MCF 10A (cell line): ENCODE measurements at places on chromosomes 1 and 21.

GRCh38 chr1:200161801-200162200 lies 134.3 kb downstream of the NR5A2 start:
- DNase-seq: no peak

- no peak for DNase-seq
These were observed 87.6 kb downstream of the NENF start for GRCh38 chr1:212520299-212520698.

DNA sequence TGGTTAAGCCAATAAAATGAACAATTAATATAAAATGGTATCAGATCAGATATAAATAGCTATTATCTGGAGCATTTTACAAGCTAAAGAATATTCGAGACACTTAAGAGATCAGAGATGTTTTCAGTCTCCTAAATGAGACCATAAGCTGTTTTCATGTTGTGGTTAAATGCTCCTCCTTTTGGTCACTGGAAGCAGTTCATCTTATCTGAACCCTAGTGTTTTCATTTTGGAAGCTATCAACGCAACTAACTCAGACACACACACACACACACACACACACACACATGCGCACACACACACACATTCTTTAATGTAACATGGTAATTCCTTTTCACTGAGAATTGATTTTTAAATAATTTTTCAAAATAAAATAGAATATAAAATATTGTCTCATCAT lies 10.0 kb upstream of the LRRC8C start:
- DNase-seq: peak; percentile 14

GRCh38 chr1:34371829-34372532 lies 195.3 kb downstream of the C1orf94 start:
- no peak for DNase-seq

DNA sequence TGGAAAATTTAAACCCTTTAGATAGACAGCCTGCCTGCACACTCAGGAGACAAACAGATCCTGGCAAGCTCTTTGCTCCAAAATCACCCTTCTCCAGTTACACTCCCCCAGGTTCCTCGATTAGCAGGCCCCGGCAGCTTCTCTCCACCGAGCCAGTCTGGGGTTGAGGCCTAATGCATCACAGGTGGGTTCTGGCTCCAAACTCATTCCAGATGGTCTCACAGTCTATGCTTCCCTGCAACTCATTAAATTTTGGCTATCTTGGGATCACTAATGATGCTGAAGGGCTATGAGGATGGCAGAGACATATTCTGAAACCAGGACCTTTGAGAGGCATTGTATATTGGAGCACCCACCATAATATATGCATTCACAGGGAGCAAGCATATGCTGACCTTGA lies 559.8 kb upstream of the USP24 start:
- no peak for DNase-seq

- no peak for DNase-seq
These were observed 363.1 kb upstream of the ADGRL2 start for GRCh38 chr1:81437649-81438048.

DNA sequence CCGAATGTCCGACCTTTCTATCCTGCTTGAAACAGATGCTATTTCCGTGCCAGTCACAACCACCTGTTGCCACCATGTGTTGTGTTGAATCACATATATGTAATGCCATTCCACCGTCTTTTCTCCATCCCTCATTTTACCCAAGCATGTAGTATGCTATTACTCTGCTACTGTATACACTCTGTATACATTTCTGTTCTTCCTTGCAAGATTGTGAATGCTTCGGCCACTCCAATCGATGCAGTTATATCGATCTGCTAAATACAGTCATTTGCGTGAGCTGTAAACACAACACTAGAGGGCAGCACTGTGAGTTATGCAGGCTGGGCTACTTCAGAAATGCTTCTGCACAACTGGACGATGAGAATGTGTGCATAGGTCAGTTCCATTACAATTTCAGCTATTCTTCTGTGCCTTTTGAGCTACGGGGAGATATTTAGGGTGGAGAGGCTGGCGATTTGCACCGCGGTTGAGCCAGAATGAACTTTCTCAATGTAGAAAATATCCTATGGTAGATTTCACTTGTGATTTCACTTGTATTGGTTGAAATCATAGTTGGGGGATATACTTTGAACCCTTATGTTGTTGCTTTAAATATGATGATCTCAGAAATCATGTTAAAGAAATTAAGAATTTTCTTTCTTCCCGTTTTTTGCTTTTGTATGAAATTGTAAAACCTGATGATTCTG lies 289.8 kb downstream of the NTNG1 start:
- DNase-seq: peak; percentile 70

DNA sequence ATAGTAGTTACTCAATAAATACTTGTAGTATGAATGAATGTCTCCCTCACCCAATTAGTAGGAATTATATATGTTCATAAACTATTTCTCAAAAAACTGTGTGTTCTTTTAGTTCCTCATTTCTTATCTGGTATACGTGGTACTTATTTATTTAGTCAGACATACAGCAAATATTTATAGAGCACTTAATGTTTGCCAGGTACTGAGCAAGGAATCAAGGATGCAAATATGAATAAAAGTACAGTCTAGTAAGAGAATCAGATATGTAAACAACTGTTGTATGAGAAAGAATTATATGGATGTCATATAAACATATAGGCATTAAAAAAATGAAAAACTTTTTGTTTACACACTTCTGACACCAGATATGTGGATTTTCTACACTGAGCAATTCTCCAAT lies 58.5 kb downstream of the ATF6 start:
- no peak for DNase-seq

- no peak for DNase-seq
These were observed 6.6 kb downstream of the PEAR1 start for GRCh38 chr1:156899956-156900718.

DNA sequence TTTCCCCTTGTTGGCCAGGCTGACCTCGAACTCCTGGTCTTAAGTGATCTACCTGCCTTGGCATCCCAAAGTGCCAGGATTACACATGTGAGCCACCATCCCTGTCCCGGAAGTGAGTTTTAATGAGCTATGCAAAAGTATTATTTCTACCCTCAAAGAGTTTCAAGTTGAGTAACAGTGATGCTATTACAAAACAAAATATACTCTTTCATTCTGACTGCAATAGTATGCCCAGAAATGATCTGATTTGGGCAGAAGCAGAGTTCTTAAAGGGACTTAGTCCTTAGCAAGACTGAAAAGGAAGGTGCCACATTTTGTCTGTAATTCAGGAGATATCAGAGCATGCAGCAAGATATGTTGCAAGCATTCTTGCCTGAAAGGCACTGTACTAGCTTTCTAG lies 375.4 kb downstream of the NUF2 start:
- no peak for DNase-seq

GRCh38 chr1:39474810-39475209 lies 16.6 kb upstream of the BMP8A start:
- DNase-seq: no peak

- DNase-seq: no peak
These were observed 346.5 kb upstream of the PLD5 start for GRCh38 chr1:242870966-242871365.

- DNase-seq: no peak
These were observed 90.6 kb downstream of the LRRIQ3 start for GRCh38 chr1:74107394-74107793.

DNA sequence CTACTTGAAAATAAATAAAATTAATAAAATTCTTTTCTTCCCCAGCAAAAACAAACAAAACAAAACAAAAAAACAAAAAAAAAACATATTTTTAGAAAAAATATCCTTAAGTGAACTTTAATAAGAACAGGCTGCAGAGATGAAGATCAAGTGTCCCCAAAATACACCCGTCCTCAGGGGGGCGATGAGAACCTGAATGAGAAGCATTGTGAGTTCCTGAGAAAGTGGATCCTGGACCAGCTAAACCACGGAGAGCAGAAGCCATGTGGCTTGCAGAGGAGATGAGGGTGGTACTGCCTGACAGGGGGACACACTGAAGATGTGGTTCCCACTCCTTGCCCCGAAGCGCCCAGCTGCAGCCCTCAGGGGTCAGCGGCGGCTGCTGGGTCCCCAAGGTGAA lies 89.3 kb downstream of the ITPKB start:
- peak; percentile 66 for DNase-seq

DNA sequence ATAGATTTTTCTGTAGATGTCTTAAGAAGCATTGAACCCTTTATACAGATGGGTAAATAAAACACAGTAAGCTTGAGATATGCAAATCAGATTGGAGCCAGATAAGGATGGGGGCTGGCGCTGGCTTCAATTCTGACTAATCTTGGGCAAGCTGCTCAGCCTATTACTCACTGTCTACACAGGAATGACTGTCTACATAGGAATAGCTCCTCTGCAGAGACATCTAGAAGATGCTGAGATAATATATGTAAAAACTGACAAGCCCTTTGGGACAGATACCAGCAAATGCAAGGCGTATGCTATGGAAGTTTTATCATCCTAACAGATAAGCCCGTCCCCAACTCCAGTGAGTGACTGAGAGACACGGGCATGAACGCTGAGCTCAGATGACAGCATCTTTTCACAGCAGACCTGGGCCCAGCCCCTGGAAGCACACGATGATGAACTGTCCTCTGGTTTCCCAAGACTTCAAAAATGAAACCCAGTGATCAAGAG lies 1.7 kb downstream of the CLDN14 start:
- DNase-seq: peak; percentile 48

GRCh38 chr1:156502391-156502893 lies 1.9 kb upstream of the MEF2D start:
- DNase-seq: no peak

DNA sequence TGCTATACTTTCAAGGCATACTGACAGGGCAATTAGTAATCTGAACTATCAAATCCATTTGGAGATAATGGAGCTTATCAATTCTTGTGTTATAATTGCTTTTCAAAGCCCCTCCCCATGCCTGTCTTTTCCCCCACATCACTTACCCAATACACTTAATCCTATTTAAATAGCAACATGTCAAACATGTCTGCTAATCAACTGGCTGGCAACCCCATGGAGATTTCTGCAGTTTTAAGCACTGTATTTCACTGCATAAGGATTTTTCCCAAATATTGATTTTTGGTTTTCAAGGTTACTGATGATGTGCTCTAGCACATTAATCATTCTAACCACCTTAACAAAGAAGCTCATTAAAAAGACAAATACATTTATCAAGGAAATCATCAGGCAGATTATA lies 800.3 kb downstream of the PLA2G4A start:
- DNase-seq: no peak

DNA sequence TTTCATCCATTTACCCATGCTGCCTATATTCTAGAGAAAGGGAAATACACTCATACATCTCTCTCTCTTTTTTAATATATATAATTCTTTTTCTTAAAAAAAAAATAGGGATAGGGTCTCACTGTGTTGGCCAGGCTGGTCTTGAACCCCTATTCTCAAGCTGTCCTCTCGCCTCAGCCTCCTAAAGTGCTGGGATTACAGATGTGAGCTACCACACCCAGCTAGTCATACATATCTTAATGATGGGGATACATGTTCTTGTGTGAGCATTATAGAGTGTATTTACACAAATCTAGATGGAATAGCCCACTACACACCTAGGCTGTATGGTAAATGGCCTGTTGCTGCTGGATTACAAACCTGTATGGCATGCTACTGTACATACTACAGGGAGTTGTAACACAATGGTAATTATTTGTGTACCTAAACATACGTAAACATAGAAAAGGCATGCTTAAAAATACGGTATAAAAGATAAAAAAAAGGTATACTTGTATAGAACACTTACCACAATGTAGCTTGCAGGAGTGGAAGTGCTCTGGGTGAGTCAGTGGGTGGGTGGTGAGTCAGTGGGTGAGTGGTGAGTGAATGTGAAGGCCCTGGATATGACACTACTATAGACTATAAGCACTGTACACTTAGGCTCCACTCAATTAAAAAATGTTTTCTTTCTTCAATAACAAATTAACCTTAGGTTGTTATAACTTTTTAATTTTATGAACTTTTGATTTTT lies 72.9 kb downstream of the IVNS1ABP start:
- DNase-seq: peak; percentile 46

DNA sequence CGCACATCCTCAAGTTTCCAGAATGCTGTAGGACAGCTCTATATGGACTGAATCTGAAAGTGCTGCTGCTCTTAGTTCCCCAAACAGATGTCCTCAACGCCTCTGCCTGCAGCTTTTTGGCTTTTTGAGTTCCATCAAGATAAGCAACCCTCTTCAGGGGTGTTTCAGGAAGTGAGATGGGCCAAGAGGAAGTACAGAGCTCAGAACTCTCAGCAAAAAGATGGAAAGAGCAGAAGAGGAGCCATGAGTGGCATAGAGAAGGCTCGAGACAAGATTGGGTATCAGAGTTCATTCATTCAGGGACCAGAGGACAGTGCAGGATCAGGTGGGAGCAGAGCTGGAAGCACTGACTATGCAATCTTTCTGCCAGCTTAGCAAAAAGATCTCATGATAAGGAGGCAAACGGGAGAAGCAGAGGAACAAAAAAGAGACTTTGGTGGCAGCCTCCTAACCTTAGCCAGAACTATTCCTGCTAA lies at the start of the genes ADORA3 and TMIGD3:
Gene ADORA3, minus strand, starts transcription at position 49 of the 476 bp plus-strand sequence. CDS start 279 bp downstream, outside the sequence.
Gene TMIGD3, minus strand, starts transcription at position 49 of the 476 bp plus-strand sequence. CDS start 279 bp downstream, outside the sequence.
- no peak for DNase-seq

- no peak for DNase-seq
These were observed 33.0 kb downstream of the PIK3C2B start for GRCh38 chr1:204461331-204462228.

DNA sequence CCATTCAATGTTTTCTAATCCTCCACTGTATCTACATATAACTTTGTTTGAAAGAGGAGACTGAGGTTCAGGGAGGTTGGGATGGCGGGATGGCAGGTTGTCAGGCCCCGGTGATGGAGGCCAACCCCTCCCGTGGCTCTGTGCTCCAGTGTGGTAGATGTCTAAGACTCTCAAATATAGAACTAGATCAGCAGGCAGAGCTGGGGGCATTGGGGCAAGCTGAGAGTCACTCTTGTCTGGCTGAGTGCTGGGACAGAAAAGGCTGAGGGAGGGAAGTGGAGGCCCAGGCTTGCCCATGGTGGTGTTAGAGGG lies 1.7 kb downstream of the IL6R start:
- no peak for DNase-seq

DNA sequence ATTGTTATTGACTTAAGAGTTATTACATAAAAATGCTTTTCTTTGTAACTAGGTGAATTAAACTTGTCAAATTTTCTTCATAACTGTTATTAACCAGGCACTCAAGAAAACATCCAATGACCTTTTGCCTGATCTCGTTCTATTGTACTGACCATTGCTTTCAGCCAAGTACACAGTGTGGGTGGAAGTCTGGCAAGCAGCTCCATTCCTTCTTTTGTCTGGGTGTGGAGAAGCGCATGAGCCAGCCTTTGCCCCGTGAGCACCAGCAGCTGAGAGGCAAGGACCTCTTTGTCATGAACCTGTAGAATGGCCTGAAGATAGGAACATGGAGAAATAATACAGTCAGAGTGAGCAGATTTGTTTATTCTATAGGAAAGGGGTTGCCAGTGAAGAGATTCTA lies 57.5 kb downstream of the IARS2 start:
- DNase-seq: peak; percentile 25

GRCh38 chr1:212179394-212180076 lies 105.7 kb upstream of the PPP2R5A start:
- peak; percentile 96 for DNase-seq

DNA sequence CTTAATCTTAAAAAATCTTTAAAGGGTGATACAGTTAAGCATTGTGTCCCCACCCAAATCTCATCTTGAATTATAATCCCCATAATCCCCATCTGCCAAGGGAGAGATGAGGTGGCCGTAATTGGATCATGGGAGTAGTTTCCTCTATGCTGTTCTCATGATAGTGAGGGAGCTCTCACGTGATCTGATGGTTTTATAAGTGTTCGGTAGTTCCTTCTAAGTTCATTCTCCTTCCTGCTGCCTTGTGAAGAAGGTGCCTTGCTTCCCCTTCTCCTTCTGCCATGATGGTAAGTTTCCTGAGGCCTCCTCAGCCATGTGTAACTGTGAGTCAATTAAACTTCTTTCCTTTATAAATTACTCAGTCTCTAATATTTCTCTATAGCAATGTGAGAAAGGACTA lies 10.7 kb downstream of the DHRS3 start:
- no peak for DNase-seq

GRCh38 chr1:86868477-86868876 lies 45.4 kb downstream of the SELENOF start:
- DNase-seq: peak; percentile 49
